GM03348 (cell line): ENCODE measurements at places on chromosomes 3 and 15.

DNA sequence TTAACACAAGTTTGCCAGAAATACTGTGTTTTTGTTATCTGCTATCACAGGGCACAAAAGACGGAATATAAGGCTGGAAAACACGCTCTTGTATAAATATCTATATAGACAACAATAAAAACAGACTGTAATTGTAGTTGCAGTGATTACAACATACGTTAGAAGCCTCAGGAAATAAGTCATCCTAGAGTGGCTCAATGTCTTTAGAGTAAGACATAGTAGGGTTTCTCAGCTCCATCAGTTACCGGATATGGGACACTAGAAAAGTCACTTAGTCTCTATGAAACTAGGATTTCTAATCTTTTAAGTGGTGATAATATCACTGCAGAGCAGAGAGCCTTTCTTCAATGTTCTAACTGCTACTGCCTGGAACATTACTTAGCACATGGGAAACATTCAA is 208.8 kb downstream of the STAG1 start:
- no peak for DNase-seq

DNA sequence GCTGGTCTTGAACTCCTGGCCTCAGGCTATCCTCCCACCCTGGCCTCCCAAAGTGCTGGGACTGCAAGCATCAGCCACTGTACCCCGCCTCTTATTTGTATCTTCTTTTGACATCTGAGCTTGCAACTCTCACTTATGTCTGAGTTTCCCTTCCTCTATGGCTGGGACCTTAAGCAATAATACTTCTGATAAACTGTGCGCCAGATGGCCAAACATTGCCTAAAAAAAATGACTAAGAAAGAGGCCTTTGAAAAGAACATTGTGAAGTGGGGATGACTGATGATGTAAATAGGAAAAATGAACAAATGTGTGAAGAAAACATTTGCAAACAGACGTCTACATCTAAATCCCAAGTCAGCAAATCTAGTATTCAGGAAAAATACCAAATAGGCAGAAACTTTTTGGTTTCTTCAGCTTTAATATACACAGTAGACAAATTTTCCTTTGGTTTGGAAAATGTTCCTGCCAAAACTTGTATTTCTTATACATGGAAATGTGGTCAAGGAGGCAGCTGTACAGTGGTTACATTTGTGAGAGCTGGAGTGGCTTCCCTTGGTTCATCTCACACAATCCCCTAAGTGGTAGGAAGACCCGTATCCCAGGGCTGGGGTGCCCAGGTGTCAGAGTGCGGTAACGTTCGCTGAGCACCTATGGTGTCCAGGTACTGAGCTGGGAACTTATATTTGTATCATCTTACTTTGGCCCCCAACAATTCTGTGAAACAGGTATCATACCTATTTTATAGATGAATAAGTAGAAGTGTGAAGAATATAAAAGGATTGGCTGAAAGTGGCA is 11.6 kb upstream of the TFRC start:
- no peak for DNase-seq

- no peak for DNase-seq
Observed at GRCh38 chr15:29074045-29074444, 188.3 kb downstream of the APBA2 start.

DNA sequence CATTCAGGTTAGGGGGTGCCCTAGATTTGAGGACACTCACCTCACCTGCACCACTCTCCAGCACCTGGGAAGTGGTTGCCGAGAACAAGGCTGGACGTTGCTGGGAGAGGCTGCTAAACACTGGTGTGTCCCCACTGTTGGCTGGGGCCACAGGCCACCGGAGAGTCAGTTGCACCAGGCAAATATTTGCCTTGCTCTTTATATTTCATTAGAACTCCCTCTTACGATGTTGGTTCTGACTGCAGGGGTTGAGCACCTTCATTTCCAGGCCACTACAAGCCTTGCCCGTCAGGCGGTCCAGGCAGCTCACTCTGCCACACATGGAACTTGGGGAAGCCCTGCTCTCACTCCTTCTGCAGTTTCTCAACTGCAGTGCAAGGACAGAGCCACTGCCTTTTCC is 30.7 kb downstream of the HCN4 start:
- DNase-seq: no peak

DNA sequence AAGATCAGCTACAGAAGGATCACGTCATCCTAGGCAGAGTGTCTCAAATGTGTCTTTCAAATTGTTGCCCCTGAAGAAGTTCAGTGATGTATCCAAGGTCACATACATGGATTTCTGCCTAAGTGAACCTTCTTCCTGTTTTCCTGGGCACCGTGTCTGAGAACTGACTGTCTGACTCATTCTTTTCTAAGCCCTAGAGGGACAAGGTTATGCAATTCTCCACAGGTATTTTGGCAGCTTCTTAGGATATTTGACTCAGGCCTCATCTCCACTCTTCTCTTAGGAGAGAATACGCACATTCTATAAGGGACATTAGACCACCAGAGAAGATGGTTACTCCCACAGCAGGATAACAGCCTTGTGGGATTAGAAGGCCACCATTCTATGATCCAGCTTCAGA is 391.9 kb upstream of the THBS1 start:
- peak; percentile 50 for DNase-seq

- DNase-seq: peak; percentile 60
Observed at GRCh38 chr3:105367406-105368213, 901 bp downstream of the ALCAM start.
